ENCODE measurements at places on chromosomes 4 and X. TPM values are rescaled to one million over a fixed set of nuclear protein-coding genes. Genes with fewer than 3 reads are reported as not detected.

DNA sequence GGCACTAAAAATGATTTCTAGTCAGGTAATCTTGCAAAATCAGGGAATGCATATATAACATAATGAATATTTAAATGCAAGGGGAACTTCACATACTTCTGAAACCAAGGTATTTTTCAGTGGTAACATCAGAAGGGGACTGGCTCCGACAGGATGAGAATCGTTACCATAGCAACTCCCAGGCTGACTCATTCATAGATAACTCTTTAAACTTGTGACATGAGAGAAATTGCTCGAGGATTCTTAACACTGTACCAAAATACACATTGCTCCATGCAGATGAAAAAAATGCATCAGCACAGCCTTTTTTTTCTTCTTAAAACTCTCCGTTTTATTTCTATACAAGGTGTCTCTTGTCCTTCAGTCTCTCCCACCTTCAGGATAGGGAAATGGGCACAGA lies 114.3 kb downstream of the GABRB1 start:
- no peaks in the 10 kb centered on the region for H3K4me1 ChIP-seq
- no peak overlapping the region for H3K27ac ChIP-seq
- no peaks in the 10 kb centered on the region for H3K36me3 ChIP-seq
- no peak for DNase-seq
- H3K27me3 ChIP-seq, result no peaks in the 10 kb centered on the region

Gene GPR78
- polyA plus RNA-seq, result not detected

- H3K4me1 ChIP-seq, result no peaks in the 10 kb centered on the region
- no peak overlapping the region for H3K27ac ChIP-seq
- peak; percentile 66 for DNase-seq
- no peaks in the 10 kb centered on the region for H3K27me3 ChIP-seq
- no peaks in the 10 kb centered on the region for H3K36me3 ChIP-seq
These were observed 114.4 kb downstream of the GLRA3 start for GRCh38 chr4:174714393-174715211.

GRCh38 chr4:37648084-37648817 lies 37.9 kb downstream of the RELL1 start:
- no peaks in the 10 kb centered on the region for H3K27me3 ChIP-seq
- DNase-seq, result peak; percentile 71
- no peak overlapping the region for H3K27ac ChIP-seq
- no peak overlapping the region for H3K4me3 ChIP-seq

DNA sequence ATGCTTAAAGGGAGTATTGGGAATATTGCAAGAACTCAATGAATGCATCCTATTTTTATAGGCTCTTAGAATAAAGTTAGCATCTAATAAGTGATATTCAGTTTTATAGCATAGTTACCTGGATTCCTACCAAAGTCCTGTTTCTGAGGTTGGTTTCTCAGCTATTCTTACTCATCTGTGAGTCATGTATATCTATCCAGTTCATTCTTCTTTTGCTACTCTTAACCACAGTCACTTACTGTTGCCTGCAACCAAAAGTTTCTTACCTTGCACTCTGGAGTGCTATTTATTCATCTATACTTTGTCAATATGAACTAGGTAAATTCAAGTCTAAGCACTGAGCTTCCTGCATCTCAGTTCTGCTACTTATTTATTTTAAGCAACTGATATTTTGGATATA lies 322.5 kb downstream of the HS3ST1 start:
- no peak overlapping the region for H3K4me3 ChIP-seq
- H3K27me3 ChIP-seq, result no peaks in the 10 kb centered on the region
- H3K36me3 ChIP-seq, result no peaks in the 10 kb centered on the region
- no peak overlapping the region for H3K27ac ChIP-seq
- DNase-seq, result no peak

DNA sequence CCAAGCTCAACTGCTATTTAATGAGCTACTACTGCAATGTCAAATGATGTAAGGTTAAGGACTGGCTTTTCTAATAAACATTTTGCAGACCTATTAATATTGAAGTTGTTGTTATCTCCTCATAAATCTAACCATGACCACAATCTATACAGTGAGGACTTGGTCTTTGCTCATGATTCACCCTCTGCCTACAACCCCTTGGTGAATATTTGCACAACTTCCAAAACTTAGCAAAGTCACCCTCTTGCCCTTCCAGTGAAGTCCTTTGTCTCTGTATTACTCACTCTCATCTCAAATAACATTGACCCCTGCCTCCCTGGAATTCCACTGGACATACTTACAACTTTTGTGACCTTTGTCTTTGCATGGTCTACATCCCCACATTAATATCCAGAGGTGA lies 204.5 kb downstream of the KCNIP4 start:
- no peak overlapping the region for H3K4me3 ChIP-seq
- H3K27ac ChIP-seq, result no peak overlapping the region
- H3K4me1 ChIP-seq, result no peaks in the 10 kb centered on the region

GRCh38 chr4:79987401-79987800 lies 85.6 kb downstream of the ANTXR2 start:
- no peak for DNase-seq
- no peak overlapping the region for H3K4me3 ChIP-seq
- peaks cover 19% of the 10 kb centered on the region for H3K4me1 ChIP-seq
- H3K27me3 ChIP-seq, result no peaks in the 10 kb centered on the region

GRCh38 chr4:76703123-76703490 lies 194.8 kb downstream of the SOWAHB start:
- DNase-seq, result no peak
- peak overlapping the region; percentile 38 for H3K27ac ChIP-seq
- no peak overlapping the region for H3K4me3 ChIP-seq
- H3K27me3 ChIP-seq, result no peaks in the 10 kb centered on the region

DNA sequence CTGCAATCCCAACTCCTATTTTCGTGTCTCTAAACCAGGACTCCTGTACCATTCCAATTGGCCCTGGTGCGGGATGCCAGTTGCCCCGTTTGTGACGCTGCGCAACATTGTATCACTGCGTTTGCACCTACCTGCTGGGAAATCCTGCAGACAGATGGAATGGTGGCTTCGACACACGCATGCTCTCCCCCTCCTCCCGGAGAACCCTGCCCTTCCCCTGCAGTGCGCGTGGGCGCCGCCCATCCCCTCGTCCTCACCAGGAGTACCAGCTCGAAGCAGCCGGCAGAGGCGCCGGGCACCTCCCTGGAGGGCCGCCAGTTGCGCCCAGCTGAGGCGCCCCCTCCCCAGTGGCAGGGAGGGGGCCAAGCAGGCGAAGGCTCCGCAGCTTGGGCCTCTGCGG lies 1.4 kb downstream of the DGKK start:
- DNase-seq, result no peak
- H3K4me3 ChIP-seq, result no peak overlapping the region
- no peak overlapping the region for H3K27ac ChIP-seq
- no peaks in the 10 kb centered on the region for H3K36me3 ChIP-seq
- peaks cover 15% of the 10 kb centered on the region for H3K4me1 ChIP-seq

DNA sequence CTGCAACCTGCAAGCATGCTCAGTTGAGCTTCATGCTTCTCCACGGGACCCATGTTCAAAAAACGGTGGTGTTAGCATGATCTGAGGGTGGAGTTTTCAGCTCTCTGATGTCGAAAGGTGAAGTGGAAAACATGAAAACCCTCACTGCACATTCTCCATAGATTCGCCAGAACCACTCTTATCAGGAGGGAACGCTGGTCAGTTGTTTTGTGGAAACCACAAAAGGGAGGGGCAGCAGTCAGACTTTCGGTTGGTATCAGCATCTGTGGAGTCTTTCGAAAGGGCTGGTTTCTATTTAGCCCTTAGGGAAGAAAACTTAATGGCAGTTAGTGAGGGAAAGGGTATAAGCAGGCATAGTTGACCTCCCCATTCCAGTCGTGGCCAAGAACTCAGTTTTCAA lies 12.6 kb downstream of the PPA2 start:
- H3K4me1 ChIP-seq, result no peaks in the 10 kb centered on the region
- H3K4me3 ChIP-seq, result no peak overlapping the region
- H3K27ac ChIP-seq, result no peak overlapping the region
- no peak for DNase-seq
- no peaks in the 10 kb centered on the region for H3K27me3 ChIP-seq
- no peaks in the 10 kb centered on the region for H3K36me3 ChIP-seq

Gene ADAMTS3
- not detected for polyA plus RNA-seq
